Activated naive CD4-positive, alpha-beta T cell treated with anti-CD3 and anti-CD28 coated beads for 36 hours (primary cell): ENCODE measurements at places on chromosomes 5 and 9. TPM values are rescaled to one million over a fixed set of nuclear protein-coding genes. Genes with fewer than 3 reads are reported as not detected.
A peak's percentile ranks its signal among the peaks of the same experiment; 100 is the strongest.

GRCh38 chr5:34501016-34501415 is 155.1 kb upstream of the RAI14 start:
- no peak for DNase-seq

DNA sequence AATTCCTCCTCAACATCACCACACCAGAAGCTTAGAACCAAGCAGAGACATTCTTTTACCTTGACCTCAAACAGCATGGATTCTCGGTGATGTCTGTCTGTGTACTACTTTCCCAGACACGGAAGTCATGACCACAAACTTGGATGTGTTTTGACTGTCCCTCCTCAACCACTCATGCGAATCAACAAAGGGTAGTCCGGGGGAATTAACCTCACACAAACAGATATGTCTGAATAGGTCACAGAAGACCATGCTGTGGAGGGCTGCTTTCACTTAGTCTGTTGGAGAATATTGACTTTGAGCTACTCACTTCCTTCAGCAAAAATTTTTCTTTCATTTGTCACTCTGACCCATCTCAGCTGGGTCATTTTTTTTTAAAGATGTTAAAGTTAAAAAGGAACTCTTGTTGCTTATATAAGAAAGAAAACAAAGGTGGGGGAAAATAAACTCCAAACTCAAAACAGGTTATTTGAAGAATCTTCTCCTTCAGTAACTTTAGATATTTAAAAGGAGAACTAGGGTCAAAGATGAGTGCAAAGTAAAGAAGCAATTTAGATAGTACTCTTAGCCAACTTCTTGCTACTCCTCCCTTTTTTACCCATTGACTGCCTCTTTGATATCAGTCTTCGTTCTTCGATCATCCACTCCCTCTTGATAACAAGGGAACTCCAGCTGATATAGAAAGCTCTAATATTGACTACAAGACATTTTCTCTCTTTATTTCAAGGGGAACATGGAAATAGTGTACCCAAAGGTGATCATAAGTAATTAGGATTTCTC is 343.4 kb upstream of the CDH6 start:
- no peak for DNase-seq

DNA sequence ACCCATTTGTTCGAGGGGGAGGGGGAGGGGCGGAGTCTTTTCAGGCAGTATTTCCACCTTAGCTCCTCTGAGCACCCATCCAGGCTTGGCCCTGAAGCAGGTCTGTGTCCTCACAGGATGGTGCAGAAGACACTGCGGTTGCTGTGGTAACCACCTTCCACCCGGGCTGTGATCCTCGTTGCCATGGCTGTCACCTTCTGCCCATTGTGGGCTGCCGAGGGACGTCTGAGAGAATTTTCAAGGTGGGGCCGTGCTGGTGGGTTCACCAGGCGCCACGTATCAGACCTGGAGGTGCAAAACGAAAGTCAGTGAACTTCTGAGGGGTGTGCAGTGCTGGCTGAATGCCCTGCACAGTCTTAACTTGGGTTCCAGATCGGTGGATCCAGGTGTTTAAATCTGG is 26.7 kb downstream of the POLR1E start:
- no peak for DNase-seq

DNA sequence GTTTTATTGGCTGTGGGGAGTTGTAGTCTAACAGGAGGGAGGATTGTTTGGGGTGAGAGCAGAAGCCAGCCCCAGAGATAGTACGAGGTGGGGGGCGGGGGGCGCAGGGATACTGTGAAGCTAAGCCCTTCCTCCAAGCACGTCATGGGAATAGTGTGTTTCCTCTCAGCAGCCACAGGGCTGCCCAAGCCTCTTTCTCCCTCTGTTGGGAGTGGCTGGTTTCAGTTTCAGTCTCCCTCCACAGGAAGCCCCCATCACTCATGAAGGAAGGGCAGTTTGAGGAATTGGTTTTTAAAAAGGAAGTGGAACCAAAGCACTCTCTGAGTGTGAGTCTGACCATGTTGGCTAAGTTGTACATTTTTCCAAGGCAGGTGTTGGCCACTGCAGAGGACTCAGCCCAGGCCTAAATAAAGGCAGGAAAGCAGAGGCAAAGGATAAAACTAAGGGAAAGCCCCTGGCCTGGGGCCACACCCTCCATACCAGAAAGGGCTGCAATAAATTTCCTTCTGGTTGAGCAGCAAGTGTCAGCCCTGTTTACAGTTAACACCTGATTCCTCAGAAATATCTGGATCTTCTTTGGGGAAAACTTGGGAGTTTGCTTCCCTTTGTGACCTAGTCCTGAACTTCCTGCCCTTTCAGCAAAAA is 3.2 kb downstream of the RAB24 start:
- peak; percentile 52 for DNase-seq

DNA sequence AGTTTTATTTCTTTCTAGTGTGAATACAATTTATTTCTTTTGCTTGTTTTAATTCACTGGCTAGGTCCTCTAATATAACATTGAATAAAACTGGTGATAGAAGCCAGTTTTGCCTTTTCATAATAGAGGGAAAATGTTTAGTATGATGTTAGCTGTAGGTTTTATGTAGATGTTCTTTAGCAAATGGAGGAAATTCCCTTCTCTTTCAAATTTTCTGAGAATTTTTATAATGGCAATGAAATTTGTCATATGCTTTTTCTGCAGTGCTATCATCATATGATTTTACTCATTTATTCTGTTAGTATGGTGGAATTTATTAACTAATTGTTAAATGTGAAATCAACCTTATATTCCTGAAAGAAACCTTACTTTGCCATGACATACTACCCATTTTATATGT is 18.1 kb upstream of the MACROH2A1 start:
- DNase-seq, result no peak

- no peak for DNase-seq
Measured at GRCh38 chr5:176774216-176775171, 35.9 kb upstream of the UNC5A start.

GRCh38 chr9:121684381-121685145 is 33.1 kb downstream of the DAB2IP start:
- DNase-seq, result peak; percentile 40

- no peak for DNase-seq
Measured at GRCh38 chr9:28909526-28909925, 1336.2 kb upstream of the C9orf72 start.

GRCh38 chr9:73118286-73118685 is 33.4 kb upstream of the ANXA1 start:
- DNase-seq, result no peak

- DNase-seq, result peak; percentile 2
Measured at GRCh38 chr9:113563826-113564497, 100.4 kb downstream of the RGS3 start.

DNA sequence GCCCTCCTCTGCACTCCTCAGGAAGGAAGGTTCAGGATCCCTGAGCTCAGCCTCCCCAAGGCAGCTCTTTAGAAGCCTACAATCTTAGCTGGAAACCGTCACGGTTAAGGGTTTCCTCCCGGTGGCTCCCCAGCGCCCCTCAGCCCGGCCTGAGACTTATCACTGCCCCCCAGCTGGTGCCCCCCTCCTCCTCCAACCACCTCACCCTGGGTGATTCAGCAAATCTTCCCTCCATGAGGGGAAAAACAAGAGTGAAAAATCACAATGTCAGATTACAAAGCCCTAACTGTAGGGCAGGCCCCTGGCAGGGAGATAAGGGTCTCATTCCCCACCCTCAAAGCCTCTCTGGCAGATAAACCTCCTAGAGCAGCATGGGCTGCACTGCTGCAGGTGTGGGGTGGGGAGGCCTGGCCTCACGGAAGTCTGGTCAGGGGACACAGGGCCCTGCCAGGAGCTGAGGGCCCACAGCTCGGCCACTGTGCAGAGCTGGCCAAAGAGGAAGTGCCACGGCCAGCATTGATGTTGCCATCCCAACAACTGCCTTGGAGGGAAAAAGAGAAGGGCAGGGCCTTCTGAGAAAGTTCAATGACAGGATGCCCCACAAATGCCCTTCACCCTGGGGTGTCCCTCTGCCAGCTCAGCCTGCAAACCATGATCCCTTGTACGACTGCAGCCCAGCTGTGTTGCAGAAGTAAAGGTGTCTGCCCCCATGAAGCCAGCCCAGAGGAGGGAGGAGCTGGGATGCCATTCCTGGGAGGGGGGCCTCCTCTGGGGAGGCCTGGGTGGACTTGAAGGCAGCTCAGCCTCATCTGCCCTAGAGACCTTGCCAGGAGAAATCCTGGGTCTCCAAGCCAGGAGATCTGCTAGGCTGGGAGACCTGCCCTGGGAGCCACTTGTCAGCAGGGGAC is 25.9 kb downstream of the GFI1B start:
- DNase-seq, result no peak

DNA sequence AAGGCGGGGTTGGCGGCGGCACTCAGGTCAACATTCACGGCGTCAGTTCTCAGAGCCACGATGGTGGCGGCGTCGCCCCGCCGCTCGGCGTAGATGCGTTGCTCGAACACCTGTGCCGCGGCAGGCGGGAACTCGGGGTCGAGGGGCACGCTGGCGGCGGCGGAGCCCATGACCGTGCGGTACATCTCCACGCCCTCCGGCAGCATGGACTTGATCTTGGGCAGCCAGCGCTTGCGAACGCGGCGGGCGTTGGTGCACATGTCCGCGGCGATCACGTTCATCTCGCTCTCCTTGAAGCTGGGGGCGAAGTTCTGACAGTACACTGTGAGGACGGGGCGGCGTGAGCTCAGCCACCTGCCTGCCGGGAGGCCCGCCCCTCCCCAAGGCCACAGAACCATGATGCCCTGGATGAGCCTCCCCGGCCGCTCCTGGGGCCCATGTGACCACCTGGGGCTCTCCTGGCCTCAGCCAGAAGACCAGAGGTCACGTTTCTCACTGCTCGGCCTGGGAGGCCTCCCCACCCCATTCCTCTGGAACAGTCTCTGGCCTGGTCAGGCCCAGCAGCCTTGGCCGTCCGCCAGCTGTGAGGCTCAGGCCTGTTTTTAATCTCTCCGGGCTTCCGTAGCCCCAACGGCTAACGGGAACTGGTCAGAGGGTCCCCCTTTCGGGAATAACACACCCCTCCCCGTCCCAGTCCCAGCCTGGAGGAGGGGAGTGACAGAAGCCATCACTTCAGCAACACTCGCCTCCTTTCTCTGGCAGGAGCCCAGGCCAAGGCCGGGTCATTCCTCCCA is 50.7 kb upstream of the UBAC1 start:
- DNase-seq, result no peak

DNA sequence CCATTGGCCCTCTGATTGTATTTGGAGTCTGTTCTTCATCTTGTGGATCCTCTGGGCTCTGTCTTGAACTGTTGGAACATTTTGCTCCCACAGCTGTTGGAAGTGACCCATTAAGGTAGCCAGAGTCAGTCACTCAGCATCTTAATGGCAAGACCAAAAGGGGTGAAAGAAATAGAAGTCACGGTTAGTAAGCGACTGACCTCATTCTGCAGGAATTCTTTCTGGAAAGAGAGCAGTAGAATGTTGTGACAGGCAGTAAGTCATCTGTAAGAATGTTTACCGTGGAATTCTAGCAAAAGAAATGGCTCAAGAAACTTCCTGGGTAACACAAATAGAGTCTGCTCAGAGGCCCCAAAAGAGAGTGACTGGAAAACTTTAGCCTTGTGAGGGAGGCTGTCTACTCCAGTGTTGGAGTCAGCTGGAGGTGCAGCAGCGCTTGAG is 28.6 kb upstream of the TNC start:
- DNase-seq, result no peak

DNA sequence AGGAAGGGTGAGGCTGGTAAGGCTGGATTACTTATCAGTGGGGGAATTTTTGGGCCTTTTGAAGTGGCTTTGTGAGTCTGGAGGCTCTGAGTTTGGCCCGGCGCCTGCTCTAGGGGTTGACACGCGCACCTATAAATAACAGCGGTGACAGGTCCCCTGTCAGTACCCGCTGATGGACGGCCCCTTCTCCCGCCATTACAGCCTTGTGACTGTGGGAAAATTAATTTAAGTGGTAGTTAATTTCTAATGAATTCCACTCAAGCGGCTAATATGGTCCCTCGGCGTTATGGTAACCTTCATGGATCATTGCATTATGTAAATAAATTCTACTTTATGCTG is 16.5 kb downstream of the MRPL36 start:
- no peak for DNase-seq

GRCh38 chr5:9892696-9893095 is 262.5 kb upstream of the TAS2R1 start:
- DNase-seq, result no peak

DNA sequence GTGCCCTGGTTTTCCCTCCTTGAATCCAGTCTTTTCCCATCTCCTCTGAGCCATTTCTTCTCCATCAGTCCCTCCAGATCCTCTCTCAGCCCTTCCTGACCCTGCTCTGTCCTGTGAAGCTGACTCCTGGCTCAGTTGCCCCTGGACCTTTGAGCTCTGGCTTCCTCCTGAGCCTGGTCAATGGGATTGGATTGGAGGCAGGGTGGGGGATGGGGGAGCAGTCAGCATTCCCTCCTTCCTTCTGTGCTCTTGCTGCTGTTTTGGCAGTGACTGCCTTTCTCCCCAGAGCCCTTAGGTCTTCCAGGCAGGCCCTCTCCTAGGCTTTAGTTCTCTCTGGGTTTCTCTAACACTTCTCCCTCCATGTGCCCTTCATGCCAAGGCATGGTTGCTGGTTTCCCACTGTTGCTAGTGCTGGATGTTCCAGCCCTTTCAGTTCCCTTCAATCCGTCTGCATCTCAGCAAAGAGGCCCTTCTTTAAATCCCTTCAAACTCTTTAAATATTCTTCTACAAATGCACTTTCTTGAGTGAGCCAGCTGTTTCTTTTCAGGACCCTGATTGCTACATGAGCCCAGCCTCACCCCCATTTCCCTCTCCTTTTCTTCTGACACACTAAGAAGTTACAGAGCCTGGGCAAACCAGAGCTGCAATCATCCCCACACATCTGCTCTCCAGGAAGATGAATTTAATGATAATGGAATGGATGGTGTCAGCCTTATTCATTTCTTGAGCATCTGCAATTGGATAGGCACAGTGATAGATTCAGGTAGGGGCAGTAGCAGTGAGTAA is 2.2 kb downstream of the TNFSF15 start:
- no peak for DNase-seq

DNA sequence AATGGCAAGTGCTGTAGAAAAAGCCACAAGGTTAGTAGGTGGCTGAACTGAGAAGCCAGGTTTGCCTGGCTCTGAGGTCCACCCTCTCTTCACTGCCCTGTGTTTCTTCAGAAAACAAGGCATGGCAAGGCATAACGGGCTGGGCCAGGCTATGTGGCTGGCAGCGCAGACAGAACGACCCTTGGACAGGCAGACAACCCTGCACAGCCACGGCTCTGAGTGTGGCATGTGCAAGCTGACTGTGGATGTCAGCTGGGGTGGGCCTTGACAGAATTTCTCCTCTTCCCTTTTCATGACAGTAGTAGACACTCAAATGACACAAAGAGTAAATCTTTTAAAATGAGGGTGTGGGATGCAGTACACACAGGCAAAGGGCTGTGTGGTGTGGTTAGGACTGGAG is 81.7 kb downstream of the MACROH2A1 start:
- no peak for DNase-seq

Gene CAMK4
- total RNA-seq, result 44.4 TPM

Gene TMEFF1
- 0.27 TPM for total RNA-seq

Gene CYSRT1
- 0.17 TPM for total RNA-seq

Gene ARID3C
- total RNA-seq, result 0.29 TPM

Gene CARD6
- total RNA-seq, result 1.4 TPM

Gene PCDHGC4
- total RNA-seq, result not detected

Gene IL13
- total RNA-seq, result 0.49 TPM

Gene KCNV2
- not detected for total RNA-seq

Gene SLC45A2
- not detected for total RNA-seq

Gene ACOT12
- total RNA-seq, result not detected

Gene CORO2A
- 8.2 TPM for total RNA-seq
